ENCODE measurements at places on chromosomes 11 and 22. TPM values are rescaled to one million over a fixed set of nuclear protein-coding genes. Genes with fewer than 3 reads are reported as not detected.

Gene LRRC56
- total RNA-seq = not detected

Gene RIMBP3C
- total RNA-seq = 0.14 TPM

Gene NDUFS8
- 85.8 TPM for total RNA-seq

Gene ACP2
- 59.7 TPM for total RNA-seq

Gene TNNT3
- total RNA-seq = 9.7 TPM

Gene RBMXL2
- not detected for total RNA-seq

Gene CCDC88B
- total RNA-seq = 10.3 TPM

Gene GRK3
- total RNA-seq = 4.6 TPM

Gene MS4A3
- not detected for total RNA-seq

Gene WNT11
- 35.1 TPM for total RNA-seq

- no peak for DNase-seq
These were observed 55.9 kb downstream of the RTN4R start for GRCh38 chr22:20211997-20212753.

DNA sequence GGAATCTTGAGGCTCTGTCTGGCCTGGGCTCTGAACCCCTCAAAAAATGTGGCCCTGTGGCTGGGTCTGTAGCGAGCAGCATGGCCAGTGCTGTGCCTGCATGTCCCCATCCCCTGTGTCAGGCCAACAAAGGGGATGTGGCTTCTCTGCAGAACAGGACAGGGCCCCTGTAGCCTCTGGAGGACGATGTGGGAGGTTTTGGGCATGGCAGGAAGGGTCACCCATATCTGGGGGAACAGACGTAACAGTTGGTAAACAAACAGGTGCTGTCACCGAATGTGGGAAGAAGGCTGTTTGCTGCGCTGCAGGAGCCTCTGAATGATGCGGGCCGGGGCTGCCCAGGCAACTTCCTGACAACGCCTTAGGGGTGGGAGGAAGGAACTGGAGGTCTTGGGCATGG is 35.0 kb downstream of the LRP5 start:
- no peak for DNase-seq

DNA sequence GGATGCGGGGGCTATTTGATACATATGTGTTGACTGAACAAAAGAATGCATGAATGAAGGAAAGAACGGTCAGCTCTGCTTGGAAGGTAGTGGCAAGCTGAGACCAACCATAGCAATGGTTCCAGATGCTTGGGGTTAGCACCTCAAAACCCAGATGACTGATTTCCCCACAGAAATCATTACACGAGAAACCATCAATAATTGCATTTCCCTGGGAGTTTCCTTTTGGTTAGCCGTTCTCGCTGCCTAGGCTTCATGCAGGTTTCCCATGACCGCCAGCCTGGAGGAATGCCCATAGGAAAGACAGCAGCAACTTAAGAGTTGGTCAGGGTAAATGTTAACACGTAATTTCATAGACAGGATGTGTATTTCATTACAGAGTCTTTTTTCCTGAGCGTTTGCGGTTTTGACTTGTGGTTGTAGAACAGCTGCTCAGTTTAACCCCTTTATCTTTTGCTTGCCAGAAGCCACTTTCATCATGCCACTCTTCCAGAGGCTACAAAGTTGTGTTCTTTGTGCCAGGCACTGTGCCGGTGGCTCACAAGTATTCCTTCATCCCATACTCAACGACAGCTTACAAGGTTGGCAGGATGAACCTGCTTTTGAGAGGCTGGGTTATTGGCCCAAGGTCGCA is 2.8 kb downstream of the IL17RA start:
- DNase-seq = no peak

- no peak for DNase-seq
These were observed 28.9 kb downstream of the PAX6 start for GRCh38 chr11:31782257-31782656.

- no peak for DNase-seq
These were observed 35.2 kb downstream of the SOX6 start for GRCh38 chr11:16321148-16321547.

GRCh38 chr11:85848556-85848955 is 6.6 kb upstream of the CCDC83 start:
- DNase-seq = no peak

DNA sequence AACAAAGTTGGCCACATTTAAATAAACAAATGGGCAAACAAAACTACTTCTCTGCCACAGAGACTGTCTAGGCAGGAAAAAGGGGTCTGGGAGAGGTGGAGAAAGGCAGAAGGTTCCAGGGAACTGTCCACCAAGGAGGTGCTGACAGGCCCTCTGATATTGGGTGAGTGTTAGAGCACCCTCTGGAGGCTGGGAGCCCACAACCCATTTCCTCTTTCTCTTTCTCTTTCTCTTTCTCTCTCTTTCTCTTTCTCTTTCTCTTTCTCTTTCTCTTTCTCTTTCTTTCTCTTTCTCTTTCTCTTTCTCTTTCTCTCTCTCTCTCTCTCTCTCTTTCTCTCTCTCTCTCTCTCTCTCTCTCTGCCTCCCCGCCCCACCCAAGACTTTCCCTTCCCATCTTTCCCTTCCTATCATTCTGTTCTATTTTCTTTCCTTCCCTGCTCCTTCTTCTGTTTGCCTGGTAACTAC is 912.8 kb downstream of the DLG2 start:
- no peak for DNase-seq

DNA sequence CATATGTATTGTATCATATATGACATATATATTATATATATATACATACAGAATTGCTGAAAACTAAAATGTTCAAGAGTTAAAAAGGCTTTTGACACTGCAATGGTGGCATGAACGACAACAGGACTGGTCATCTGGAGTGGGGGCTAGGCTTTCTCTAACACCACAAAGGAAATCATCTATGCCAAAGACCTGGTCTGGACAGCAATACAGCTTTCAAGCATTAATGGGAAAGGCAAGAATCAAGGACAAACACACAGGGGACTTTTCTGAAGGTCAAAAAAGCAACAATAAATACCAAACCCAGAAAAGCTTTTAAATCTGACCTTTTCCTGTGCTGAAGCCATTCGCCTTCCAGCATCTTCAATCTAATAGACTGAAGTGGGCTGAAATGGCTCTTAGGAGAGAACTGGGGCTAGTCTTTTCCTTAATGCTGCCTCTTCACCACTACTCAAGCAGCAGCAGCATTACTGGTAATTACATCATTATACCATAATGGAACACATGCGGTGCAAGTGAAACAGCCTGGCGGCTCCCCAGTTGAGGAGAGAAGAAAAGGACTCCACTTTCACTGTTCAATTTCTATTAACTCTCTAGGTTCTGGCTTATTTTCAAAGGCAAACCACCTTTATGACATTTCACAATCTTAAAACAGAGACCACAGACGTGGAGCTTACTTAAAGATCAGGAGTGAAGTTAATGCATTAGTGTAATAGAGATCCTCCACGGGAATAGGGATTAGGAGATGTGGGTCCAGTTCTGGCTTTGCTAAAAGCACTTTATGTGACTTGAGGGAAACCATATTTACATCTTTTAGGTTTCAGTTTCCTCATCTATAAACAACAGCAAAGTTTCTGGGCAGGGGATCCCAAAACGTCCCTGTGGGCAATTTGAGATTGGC is 63.0 kb downstream of the GAB2 start:
- no peak for DNase-seq

DNA sequence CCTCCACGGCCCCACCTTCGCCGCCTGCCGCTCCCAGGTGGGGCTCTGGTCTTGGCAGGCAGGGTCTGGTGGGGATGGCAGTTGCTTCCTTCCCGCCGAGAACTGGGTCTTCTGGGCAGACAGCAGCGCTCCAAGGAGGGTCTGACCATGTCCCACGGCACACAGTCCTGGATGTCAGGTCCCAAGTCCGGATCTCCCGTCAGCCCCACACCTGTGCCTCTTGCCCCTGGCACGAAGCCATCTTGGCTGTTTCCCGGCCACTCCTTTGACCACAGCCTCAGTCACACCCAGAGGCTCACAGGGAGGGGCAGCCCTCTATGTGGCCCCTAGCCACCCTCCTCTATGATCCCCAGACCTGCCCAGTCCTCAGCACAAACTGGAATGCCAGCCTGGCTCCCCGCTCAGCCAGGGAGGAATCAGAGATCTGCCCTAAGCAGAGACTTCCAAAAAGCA is 14.3 kb downstream of the MUC5B start:
- no peak for DNase-seq

DNA sequence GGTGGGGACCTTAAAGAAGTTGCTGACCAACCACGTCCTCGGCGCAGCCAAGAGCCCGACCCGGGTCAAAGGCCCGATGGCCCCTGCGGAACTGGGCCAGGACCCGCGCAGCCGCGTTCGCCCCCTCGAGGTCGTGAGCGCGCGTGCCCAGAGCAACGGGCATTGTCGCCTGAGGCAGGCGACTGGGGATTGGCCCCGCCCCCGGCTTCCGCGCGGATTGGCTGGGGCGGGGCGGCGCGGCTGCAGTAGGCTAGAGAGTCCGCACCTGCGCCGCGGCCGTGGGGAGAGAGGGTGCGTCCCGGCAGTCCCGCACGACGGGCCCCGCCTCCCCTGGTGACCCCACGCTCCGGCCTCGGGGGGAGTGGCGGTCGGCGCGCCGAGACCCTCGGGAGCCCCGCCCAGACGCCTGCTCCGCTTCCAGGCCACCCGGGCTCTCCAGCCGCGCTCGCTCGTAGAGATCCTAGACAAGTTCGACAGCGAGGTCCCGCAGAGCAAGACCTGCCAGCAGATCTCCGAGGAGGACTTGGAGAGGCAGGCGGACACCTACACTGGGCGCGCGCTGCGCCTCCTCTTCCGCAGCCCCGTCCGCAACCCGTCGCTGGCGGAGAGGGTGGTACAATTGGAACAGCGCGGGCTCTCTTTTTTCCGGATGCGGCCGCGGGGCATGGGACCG is 8.3 kb upstream of the PPIL2 start:
- no peak for DNase-seq

DNA sequence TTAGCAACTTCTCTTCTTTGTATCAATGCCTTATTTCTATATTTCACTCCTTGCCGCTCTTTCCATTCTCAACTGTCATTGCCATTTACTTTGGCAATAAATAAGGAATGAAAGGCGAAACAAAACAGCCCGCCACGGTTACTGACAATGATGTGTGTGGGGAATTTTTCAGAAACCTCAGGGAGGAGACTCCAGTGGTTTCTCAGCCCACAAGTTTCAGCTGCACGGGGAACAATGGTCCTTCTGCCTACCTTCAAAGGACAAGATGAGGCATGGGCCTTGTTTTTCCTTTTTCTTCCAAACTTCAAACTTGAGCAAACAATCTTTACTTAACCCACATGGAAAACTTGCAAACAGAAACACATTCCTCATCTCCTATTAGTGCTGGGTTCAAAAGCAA is 409.4 kb downstream of the METTL15 start:
- no peak for DNase-seq

DNA sequence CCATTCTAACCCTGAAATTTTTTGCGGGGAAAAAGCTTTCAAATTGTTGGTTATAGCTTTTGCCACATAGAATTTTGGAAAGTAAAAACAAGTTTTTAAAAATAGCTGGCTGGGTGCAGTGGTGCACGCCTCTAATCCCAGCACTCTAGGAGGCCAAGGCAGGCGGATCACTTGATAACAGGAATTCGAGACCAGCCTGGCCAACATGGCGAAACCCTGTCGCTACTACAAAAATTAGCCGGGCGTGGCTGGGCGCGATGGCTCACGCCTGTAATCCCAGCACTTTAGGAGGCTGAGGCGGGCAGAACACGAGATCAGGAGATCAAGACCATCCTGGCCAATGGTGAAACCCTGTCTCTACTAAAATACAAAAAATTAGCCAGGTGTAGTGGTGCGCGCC is 54.9 kb downstream of the TNRC6B start:
- DNase-seq = no peak

DNA sequence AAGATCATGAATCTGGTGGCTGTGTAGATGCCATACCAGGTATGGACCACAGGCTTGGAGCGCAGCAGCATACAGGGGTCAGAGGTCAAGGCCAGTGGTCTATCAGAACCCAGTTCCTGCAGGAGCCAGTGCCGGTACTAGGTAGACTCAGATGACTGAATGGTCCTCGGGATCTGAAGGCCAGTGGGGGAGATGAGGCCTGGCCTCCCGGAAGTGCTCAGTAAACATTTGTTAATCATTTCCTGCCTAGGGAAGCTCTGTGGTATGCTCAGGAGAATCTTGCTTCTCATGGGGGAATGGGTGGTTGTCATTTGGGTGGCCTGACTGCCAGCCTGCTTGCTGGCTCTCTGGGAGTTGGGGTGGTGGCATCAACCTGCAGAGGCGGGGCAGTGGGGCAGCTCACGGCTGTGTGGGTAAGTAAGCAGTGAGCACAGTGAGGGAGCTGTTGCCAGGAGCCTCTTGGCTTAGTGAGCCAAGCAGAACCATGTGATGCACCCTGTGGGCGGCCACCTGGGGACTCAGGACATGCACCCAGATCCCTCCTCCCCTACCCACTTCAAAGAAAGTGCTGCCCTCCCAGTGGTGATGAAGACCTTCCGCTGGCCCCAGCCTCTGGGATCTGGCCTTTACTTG is 33.0 kb downstream of the PTPRJ start:
- no peak for DNase-seq

DNA sequence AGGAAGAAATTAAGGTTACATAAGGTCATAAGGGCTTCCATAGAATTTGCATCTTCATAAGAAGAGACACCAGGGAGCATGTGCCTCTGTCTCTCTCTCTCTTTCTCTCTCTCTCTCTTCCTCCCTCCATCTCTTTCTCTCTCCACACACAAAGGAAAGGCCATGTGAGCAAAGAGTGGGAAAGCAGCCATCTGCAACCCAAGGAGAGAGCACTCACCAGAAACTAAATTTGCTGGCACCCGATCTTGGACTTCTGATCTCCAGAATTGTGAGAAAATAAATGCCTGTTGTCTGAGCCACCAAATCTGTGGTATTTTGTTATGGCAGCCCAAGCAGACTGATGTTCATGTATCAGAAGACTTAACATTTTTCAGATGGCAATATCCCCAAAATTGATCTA is 6.4 kb upstream of the KRTAP5-10 start:
- no peak for DNase-seq

DNA sequence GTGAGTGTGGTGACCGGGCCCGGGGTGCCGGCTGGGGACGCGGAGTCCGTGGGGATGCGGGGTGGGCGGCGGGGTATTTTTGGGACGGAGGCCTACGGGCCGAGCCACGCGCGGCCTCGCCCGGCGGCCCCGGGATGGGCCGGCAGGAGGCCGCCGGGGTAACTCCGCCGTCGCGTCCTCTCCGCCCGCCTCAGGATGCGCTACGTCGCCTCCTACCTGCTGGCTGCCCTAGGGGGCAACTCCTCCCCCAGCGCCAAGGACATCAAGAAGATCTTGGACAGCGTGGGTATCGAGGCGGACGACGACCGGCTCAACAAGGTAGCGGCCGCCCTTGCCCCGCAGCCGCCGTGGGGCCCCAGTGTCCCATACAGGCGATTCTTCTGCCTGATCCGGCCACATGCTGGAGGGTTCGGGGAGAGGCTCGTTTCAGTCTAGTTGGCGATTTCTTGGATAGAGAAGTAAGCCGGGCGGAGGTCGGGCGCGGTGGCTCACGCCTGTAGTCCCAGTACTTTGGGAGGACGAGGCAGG is 337 bp downstream of the RPLP2 start:
- no peak for DNase-seq

Data from thoracic aorta (tissue), 2 donors.